ENCODE measurements at places on chromosomes 2 and 18.

- DNase-seq, result no peak
Measured at GRCh38 chr2:236021499-236022057, 146.6 kb downstream of the GBX2 start.

DNA sequence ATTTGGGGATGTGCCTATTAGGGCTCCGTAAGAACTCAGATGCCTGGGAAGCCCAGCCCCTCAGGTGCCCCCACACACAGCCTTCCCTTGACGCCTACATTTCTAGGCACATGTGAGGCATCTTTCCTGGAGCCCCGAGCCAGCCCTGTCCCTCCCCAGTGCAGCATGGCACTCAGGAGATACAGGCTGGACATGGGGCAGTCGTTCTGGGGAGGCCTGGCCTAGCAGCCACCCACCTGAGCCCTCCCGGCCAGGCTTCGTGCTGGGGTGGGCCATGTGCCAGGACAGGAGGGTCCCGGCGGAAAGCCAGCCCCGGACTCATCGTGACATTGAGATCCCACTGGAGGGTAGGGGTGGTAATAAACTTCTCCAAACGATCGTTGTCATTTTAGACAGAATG, 15.2 kb downstream of the BOK start:
- no peak for DNase-seq

GRCh38 chr2:133344849-133345248, 223.4 kb downstream of the NCKAP5 start:
- no peak for DNase-seq

- no peak for DNase-seq
Measured at GRCh38 chr2:182887753-182888415, 21.4 kb upstream of the FRZB start.

GRCh38 chr2:64260093-64260803, 116.0 kb upstream of the PELI1 start:
- no peak for DNase-seq

GRCh38 chr2:69185807-69186206, 172.8 kb downstream of the ANTXR1 start:
- no peak for DNase-seq

GRCh38 chr2:31386648-31387047, 27.9 kb downstream of the XDH start:
- DNase-seq, result no peak

Measured in activated CD4-positive, alpha-beta T cell treated with anti-CD3 and anti-CD28 coated beads, Interleukin-2, amount 50 U/mL, for 24 hours (primary cell).